ENCODE measurements at places on chromosomes 4 and X.
A peak's percentile ranks its signal among the peaks of the same experiment; 100 is the strongest.

GRCh38 chr4:6754481-6755087 lies 27.9 kb upstream of the KIAA0232 start:
- H3K4me3 ChIP-seq: no peak overlapping the region
- H3K36me3 ChIP-seq: no peaks in the 10 kb centered on the region
- DNase-seq: no peak
- no peaks in the 10 kb centered on the region for H3K27me3 ChIP-seq
- H3K4me1 ChIP-seq: no peaks in the 10 kb centered on the region

DNA sequence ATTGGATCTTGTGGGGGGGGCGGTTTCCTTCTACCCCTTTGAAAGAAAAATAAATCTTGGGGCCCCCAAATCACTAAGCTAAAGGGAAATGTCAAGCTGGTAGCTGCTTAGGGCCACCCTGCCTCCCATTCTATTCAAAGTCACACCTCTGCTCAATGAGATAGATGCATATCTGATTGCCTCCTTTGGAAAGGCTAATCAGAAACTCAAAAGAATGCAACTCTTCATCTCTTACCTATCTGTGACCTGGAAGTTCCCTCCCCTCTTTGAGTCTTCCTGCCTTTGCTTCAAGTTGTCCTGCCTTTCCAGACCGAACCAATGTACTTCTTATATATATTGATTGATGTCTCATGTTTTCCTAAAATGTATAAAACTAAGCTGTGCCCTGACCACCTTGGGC lies 7.0 kb downstream of the C4orf51 start:
- no peak for DNase-seq
- H3K4me1 ChIP-seq: 0 out of 2 replicates have a peak, but pooled peaks cover 2% of the 10 kb centered on the region
- no peaks in the 10 kb centered on the region for H3K36me3 ChIP-seq
- H3K4me3 ChIP-seq: no peak overlapping the region
- H3K27me3 ChIP-seq: no peaks in the 10 kb centered on the region
- no peak overlapping the region for H3K27ac ChIP-seq

DNA sequence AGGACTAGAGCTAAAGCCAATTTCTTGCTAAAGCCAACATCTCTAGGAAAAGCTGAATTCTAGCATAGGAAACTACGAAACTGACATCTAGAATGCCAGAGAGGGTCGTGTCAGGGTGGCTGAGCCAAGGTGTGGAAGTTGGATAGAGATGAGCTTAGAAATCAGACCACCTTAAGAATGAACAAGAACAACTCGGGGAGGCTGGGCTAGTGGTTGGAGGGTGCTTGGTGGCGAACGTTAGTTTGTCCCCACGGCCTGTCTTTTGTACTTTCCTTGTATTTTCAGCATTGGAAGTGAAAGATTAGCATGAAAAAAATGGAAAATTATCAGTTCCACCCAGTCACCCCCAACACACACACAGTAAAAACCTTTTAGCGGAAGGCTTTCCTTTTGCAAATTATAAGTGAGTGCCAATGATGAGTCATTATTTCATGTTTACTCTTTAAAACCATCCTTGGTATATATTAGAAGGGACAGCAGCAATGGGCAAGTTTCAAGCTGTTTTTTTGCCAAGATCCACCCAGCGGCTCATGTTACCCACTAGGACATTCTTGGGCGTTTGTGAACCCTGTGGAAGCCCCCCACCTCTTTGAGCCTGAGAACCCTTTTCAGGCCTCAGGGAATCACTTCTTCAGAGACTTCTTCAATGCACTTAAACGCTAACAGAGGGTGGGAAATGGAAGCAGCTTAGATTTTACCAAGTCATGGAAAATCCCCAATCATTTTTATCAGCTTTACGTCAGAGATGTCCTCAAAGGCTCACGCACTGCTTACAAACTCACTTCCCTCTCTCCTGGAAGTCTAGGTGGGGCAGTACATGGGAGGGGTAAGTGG lies 4.9 kb upstream of the PPEF1 start:
- no peaks in the 10 kb centered on the region for H3K4me1 ChIP-seq
- H3K27me3 ChIP-seq: no peaks in the 10 kb centered on the region
- H3K27ac ChIP-seq: no peak overlapping the region
- DNase-seq: no peak

GRCh38 chr4:80124246-80125211 lies 51.5 kb upstream of the ANTXR2 start:
- no peak overlapping the region for H3K27ac ChIP-seq
- no peaks in the 10 kb centered on the region for H3K36me3 ChIP-seq
- no peaks in the 10 kb centered on the region for H3K4me1 ChIP-seq
- DNase-seq: no peak
- no peak overlapping the region for H3K4me3 ChIP-seq

DNA sequence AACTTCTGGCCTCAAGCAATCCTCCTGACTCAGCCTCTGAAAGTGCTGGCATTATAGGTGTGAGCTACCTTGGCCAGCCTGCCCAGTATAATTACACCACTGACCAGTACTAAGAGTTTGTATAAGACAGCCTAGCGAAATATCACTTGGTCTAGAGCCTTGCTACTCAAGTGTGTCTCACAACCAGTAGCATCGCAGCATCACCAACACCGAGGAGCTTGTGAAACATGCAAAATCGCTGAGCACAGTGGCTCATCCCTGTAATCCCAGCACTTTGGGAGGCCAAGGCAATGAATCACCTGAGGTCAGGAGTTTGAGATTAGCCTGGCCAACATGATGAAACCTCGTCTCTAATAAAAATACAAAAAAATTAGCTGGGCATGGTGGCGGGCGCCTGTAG lies 102.0 kb upstream of the GATB start:
- H3K27ac ChIP-seq: no peak overlapping the region
- no peaks in the 10 kb centered on the region for H3K36me3 ChIP-seq
- DNase-seq: no peak
- no peaks in the 10 kb centered on the region for H3K27me3 ChIP-seq
- H3K4me3 ChIP-seq: no peak overlapping the region

GRCh38 chr4:76802236-76803021 lies 95.5 kb downstream of the SOWAHB start:
- DNase-seq: no peak
- H3K27me3 ChIP-seq: no peaks in the 10 kb centered on the region
- no peaks in the 10 kb centered on the region for H3K36me3 ChIP-seq
- H3K27ac ChIP-seq: no peak overlapping the region
- H3K4me3 ChIP-seq: peak overlapping the region; percentile 50

GRCh38 chr4:143473334-143474126 lies 40.0 kb upstream of the SMARCA5 start:
- no peak for DNase-seq
- no peaks in the 10 kb centered on the region for H3K27me3 ChIP-seq
- H3K4me3 ChIP-seq: no peak overlapping the region
- H3K4me1 ChIP-seq: no peaks in the 10 kb centered on the region

GRCh38 chr4:147820975-147821374 lies 89.1 kb downstream of the ARHGAP10 start:
- no peaks in the 10 kb centered on the region for H3K4me1 ChIP-seq
- no peak overlapping the region for H3K27ac ChIP-seq
- H3K27me3 ChIP-seq: no peaks in the 10 kb centered on the region
- H3K4me3 ChIP-seq: no peak overlapping the region

DNA sequence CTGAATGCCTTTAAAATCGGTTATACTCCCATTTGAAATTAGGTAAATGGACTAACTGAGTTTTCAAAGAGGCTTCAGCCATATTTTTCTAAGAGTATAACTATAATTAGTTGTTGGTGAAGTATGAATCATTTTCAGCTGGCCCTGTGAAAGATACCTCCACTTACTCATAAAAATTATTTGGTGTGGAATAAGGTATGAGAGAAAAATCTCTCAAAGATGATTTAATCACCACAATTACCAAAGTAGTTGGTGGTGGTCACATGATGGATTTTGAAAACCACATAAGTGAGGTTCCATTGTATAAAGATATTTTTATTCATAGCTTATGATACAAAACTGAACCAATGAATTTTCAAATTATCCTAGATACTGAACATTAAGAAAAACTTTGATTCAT lies 9.0 kb upstream of the KLHL2 start:
- no peak for DNase-seq
- no peaks in the 10 kb centered on the region for H3K4me1 ChIP-seq
- no peak overlapping the region for H3K27ac ChIP-seq
- no peaks in the 10 kb centered on the region for H3K27me3 ChIP-seq
- H3K36me3 ChIP-seq: no peaks in the 10 kb centered on the region
- H3K4me3 ChIP-seq: no peak overlapping the region

- no peak overlapping the region for H3K27ac ChIP-seq
- DNase-seq: no peak
- no peaks in the 10 kb centered on the region for H3K4me1 ChIP-seq
- no peak overlapping the region for H3K4me3 ChIP-seq
Measured at GRCh38 chrX:39258331-39258730, 457.1 kb downstream of the MID1IP1 start.

- H3K27ac ChIP-seq: no peak overlapping the region
- no peak for DNase-seq
- no peak overlapping the region for H3K4me3 ChIP-seq
Measured at GRCh38 chrX:28787206-28787605, 200.0 kb downstream of the IL1RAPL1 start.

- no peak overlapping the region for H3K4me3 ChIP-seq
- peaks cover 18% of the 10 kb centered on the region for H3K27me3 ChIP-seq
- H3K4me1 ChIP-seq: no peaks in the 10 kb centered on the region
Measured at GRCh38 chr4:1416948-1417260, 10.7 kb upstream of the NKX1-1 start.

DNA sequence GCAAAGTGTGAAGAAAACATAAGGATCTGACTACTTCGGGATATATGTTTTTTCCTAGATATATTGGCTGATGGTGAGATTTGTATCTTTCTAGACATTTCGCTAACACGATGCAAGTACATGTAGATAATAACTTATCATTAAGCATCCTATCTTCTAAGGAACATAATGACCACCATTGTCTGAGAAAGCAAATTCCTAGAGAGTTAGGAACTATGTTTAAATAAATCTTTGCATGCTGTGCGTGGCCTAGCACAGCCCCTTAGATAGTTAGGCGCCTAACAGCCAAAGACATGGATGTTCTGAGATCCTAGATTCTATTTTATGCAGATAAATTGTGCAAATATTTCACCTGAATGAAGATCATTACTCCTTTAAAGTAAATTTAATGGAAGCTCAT lies 3.0 kb downstream of the COL4A6 start:
- no peaks in the 10 kb centered on the region for H3K27me3 ChIP-seq
- no peak for DNase-seq
- peaks cover 6% of the 10 kb centered on the region for H3K4me1 ChIP-seq
- no peak overlapping the region for H3K27ac ChIP-seq
- H3K36me3 ChIP-seq: no peaks in the 10 kb centered on the region
- H3K4me3 ChIP-seq: no peak overlapping the region

- H3K4me3 ChIP-seq: no peak overlapping the region
- no peaks in the 10 kb centered on the region for H3K27me3 ChIP-seq
- peaks cover 2% of the 10 kb centered on the region for H3K4me1 ChIP-seq
- no peaks in the 10 kb centered on the region for H3K36me3 ChIP-seq
- no peak overlapping the region for H3K27ac ChIP-seq
Measured at GRCh38 chr4:189785257-189785656, 155.4 kb upstream of the FRG1 start.

GRCh38 chr4:10130178-10130888 lies 13.7 kb upstream of the WDR1 start:
- DNase-seq: no peak
- no peaks in the 10 kb centered on the region for H3K27me3 ChIP-seq
- H3K4me3 ChIP-seq: no peak overlapping the region
- H3K36me3 ChIP-seq: no peaks in the 10 kb centered on the region
- H3K27ac ChIP-seq: no peak overlapping the region
- H3K4me1 ChIP-seq: no peaks in the 10 kb centered on the region

GRCh38 chr4:4480205-4480604 lies 61.6 kb downstream of the STX18 start:
- DNase-seq: no peak
- no peak overlapping the region for H3K4me3 ChIP-seq
- H3K36me3 ChIP-seq: no peaks in the 10 kb centered on the region
- H3K27ac ChIP-seq: no peak overlapping the region
- peaks cover 6% of the 10 kb centered on the region for H3K4me1 ChIP-seq

DNA sequence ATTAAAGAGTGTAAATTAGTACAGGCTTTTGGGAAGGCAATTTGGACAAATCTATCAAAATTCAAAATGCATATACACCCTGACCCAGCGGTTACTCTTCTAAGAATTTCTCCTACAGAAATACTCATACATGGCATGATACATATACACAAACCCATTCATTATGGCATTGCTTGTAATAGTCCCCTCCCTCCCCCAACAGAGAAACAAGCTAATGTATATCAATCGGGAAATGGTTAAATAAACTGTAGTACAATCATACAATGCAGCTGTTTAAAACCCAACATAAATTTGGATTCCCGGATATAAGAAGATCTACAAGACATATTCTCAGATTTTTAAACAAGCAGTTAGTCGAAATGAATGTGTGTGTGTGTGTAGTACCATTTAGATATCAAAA lies 808 bp downstream of the HUWE1 start:
- peaks cover 10% of the 10 kb centered on the region for H3K36me3 ChIP-seq
- H3K27ac ChIP-seq: no peak overlapping the region

- H3K4me1 ChIP-seq: no peaks in the 10 kb centered on the region
- no peak overlapping the region for H3K4me3 ChIP-seq
- no peak for DNase-seq
- H3K27me3 ChIP-seq: no peaks in the 10 kb centered on the region
- H3K27ac ChIP-seq: no peak overlapping the region
Measured at GRCh38 chr4:66628146-66628545, 917.2 kb downstream of the CENPC start.

DNA sequence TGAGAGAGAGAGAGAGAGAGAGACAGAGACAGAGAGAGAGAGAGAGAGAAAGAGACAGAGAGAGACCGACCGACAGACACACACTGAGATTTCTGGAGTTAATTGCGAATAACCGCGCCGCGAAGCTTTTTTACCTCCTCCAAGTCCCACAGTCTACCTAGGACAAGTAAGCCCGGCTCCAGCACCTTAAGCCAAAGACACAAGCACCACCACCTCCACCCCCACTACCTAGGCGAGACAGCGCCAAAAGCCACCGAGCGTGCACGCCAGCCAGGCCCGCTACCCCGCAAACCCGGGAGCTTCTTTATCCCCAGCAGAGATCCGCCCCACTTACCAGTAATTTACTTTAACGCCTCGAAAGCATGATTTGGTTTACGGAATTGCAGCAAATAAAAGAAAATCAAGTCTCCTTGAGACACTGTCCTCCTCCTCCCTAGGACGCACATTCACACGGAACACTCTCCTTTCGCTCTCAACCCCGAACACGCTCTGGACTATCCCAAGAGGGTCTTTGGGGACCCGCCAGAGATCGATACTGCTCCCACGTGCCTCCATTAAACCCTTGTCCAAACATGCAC lies 649.6 kb upstream of the DIPK2B start:
- peak overlapping the region; percentile 98 for H3K4me3 ChIP-seq
- peaks cover 2% of the 10 kb centered on the region for H3K4me1 ChIP-seq
- DNase-seq: no peak
- H3K27ac ChIP-seq: peak overlapping the region; percentile 83
- H3K27me3 ChIP-seq: no peaks in the 10 kb centered on the region
- H3K36me3 ChIP-seq: peaks cover 11% of the 10 kb centered on the region

GRCh38 chrX:30373479-30373878 lies 64.3 kb upstream of the NR0B1 start:
- no peaks in the 10 kb centered on the region for H3K36me3 ChIP-seq
- H3K27ac ChIP-seq: no peak overlapping the region
- no peak overlapping the region for H3K4me3 ChIP-seq
- H3K27me3 ChIP-seq: no peaks in the 10 kb centered on the region
